ENCODE measurements at places on chromosomes 13 and 19.

DNA sequence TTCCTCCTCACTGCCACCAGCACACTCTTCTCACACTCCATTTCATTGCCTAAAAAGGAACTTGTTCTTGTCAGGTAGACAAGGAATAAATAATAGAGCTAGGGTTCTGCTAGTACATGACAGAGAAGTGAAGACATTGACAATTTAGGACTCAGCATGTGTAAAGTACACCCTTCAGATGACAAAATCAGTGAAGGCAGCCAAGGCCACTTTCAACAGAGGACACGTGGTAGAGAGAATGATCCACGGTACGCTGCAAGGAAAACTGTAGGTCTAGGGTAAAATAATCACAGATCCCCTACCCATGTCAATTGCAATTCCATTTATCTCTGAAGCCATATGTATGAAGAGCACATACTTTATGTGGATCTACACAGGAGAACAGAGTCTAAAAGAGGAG, 7.2 kb upstream of the SPATA13 start:
- no peak for DNase-seq

DNA sequence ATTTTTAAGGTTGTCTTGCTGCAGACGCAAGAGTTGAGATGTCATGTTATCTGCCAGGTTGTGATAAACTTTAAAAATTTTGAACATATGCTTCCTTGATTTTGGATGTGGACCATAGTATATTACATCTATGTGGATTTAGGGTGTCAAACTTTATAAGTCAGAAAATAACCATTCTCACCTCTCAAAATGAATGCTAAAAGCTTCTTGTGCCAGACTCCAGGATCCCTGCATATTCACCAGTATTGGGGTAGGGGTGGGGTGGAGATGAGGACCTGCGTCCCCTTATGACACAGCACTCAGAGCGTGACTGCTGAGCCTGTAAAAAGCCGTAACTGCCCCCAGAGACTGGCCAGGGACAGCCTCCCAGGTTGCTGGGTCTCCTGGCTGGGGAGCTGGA, 524.4 kb downstream of the LMO7 start:
- DNase-seq = no peak

DNA sequence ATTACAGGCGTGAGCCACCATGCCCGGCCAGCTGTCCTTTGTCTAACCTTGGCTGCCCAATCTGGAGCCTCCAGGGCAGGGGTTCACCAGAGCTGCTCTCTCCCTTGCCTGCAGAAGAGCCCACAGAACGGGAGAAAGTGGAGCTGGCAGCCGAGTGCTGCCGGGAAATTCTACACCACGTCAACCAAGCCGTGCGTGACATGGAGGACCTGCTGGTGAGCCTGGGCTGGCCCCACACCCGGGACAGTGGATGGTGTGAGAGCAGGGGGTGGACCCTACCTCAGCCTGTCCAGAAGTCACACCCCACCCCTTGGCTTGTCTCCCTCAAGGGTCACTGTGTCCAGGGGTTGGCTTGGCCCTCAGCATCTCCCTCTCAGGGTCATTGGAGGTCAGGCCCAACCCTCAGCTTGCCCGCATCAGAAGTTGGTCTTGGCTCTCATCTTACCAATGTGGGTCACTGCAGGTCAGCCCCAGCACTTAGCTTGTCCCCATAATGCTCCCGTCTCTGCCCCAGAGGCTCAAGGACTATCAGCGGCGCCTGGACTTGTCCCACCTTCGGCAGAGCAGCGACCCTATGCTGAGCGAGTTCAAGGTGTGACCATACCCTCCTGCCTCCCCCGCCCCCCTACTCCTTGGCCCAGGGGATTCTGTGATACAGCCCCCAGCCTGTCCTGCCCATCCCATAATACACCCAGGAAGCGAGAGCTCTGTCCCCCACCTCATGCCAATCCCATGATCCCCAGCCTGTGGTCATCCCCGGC, 20.4 kb downstream of the ARHGEF1 start:
- no peak for DNase-seq

- no peak for DNase-seq
Observed at GRCh38 chr19:28044477-28044876, 1168.5 kb downstream of the UQCRFS1 start.

DNA sequence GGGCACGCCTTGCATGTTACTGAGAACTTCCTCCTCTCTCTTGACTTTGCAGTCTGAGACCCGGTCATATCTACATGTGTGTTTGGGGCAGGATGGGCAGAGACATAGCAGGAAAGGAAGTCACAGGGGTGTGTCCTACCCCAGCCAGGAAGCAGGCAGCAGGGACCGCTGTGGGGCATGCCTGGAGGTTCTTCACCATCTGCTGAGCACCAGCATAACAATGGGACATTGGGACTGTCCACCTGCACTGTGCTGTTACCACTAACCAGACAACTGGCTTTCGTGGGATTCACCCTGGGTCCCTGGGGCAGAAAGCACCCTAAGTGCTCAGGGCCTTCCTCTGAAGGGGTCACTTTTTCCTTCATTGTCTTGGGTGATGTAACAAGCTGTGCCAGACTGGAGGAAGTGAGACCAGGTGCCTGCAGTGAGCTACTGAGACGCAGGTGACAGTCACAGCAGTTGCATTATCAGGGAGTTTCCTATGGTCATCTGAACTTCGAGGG, 2.6 kb upstream of the HAUS5 start:
- DNase-seq = no peak

- no peak for DNase-seq
Observed at GRCh38 chr13:107289540-107289939, 721.6 kb upstream of the ARGLU1 start.

- DNase-seq = no peak
Observed at GRCh38 chr19:43584484-43584883, 8.9 kb downstream of the PINLYP start.

GRCh38 chr19:41792513-41793413, 3.6 kb upstream of the CEACAM3 start:
- peak; percentile 24 for DNase-seq

DNA sequence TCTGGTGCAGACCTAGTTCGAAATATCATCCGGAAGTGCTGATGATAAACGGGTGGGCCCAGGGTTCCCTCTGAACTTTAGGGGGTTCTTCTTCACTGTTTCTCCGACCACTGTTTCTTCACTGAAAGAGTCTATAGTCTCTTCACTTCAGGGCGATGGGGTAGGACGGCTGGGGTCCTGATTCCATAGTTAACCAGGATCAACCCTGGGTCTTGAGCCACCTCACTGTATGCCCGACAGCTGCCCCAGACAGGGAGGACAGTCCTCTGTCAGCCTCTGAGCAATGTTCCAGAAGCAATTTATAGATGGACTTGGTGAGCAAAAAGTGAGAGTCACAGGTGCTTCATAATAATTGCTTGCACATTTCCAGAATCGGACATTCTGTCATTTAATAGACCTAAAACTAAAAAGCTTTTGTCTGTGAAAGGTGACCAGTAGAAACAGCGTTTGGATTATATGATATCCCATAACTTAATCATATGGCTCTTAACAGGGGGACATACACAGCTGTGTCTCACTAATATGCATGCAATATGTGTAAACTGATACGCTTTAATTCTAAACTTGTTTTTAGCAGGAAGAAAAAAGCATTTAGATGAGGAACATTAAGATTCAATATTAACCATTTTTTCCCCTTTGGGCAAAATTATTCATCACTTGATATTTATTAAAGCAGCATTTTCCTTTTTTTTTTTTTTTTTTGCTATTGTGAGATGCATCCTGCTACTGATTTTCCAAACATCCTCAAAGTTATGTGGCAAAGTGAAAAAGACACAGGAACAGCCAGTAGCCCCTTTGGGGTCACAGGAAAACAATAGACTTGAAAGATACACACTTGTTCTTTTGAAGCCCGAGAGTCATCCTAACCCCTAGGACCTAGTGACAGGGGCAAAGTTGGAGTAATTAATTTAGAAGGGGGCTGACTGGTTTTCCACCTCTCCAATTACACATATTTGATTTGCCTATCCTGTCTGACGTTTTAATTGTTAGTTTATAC, 277.0 kb downstream of the ZNF536 start:
- DNase-seq = no peak

DNA sequence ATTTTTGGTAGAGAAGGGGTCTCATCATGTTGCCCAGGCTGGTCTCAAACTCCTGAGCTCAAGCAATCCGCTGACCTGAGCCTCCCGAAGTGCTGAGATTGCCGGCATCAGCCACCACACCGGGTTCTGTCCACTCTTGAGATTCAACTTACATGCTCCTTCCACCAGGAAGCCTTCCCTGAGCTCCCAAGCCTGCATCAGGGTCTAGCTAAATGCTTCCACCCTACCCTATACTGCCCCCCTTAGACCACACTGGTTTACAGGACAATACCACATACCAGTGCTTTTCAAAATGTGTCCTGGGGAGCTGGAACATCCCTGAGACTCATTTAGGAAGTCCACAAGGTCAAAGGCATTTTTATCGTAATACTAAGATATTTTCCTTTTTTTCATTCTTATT, 15.1 kb upstream of the CACNG8 start:
- no peak for DNase-seq

DNA sequence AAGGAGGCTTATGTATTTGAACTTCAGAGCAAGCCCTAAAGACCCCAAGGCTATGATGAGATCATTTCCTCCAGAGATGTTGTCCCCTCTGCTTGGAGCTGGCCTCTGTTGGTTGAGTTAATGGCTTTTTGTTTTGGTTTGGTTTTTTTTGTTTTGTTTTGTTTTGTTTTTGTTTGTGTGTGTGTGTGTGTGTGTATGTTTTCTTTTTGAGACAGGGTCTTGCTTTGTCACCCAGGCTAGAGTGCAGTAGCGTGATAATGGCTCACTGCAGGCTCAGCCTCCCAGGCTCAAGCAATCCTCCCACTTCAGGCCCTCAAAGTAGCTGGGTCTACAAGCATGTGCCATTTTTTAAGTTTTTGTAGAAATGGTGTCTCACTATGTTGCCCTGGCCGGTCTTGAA, 1076.2 kb downstream of the UQCRFS1 start:
- DNase-seq = no peak

DNA sequence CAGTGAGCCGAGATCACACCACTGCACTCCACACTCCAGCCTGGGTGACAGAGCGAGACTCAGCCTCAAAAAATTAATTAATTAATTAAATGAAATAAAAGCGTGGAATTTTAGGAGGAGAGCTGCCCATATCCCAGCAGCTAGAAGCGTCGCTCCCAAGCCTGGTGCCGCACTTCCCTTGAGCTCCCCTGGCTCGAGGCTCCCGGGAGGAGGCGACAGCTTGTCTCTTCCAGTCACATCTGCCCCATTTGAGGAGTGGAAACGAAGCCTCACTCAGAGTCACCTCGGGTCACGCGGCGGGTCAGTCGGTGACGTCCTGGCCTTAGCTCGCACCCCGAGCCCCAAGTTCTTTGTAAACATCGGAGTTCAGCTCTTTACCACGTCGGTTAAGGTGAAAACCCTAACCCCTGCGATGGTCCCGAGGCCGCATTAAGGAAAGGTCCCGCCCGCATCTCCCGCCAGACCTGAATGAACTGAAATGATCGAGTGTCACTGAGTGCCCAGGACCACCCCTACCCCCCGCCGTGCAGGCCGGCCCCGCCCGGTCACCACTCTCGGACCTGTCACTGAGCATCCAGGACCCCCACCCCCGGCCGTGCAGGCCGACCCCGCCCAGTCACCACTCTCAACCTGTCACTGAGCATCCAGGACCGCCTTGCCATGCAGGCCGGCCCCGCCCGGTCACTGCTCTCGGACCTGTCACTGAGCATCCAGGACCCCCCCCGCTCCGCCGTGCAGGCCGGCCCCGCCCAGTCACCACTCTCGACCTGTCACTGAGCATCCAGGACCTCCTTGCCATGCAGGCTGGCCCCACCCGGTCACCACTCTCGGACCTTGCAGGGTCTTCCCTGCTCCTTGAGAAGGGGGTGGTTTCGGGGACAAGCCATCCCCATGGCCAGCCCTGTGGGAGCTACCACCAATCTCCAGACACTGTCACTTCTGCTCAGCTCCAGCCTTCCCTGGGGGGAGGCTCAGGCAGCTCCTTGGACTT, 176.9 kb downstream of the KDM4B start:
- DNase-seq = no peak

- no peak for DNase-seq
Observed at GRCh38 chr13:69545551-69545950, 562.1 kb upstream of the ATXN8OS start.

DNA sequence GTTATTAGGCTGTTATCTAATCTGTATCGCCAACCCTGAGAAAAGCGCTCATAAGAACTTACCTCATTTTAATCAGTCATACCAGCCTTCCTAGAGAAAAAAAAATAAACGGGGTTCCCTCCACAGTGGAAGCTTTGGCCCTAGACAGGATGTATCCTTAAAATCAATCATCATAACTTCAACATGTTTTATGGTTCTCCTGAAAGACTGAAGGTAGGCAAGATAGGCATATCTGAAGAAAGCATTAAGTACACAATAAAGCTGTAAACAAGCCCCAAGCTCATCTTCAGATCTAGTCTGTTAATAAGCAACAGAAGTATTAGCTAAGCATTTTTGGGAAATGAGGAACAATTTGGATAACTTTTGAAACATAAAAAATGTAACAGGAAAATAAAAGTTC, 18.7 kb upstream of the SERP2 start:
- no peak for DNase-seq

DNA sequence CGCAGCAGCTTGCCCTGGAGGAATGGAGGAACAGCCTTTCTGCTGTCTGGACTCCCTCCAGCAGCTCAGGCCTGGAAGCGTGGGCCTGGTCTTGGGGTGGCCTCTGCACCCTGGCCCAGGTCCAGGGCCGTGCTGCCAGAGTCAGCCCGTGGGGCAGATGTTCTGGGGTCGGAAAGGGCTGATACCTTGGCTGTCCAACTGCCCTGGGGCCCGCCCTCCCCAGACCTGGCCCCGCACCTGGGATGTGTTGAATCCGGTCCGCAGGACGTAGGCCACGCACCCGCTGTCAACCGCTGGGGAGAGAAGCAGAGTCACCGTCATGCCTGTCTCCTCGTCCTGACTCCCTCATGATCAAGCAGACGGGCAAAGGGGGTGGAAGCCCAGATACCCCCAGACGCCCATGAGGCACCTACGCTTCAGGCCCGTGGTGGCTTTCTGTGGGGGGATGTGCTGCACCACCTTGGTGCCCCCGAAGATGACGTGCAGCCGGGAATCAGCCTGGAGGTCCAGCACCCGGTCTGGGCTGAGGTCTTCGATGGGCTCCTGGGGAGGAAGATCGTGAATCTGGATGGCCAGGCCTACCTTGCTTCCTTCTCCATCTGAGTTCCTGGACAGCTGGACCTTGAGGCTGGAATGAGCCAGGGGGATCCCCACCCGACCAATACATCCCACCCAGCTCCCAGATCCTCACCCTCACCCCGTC, 7.7 kb downstream of the ATP13A1 start:
- no peak for DNase-seq

GRCh38 chr13:75724752-75725517, 88.8 kb downstream of the LMO7 start:
- no peak for DNase-seq

- no peak for DNase-seq
Observed at GRCh38 chr13:89029062-89029461, 1357.9 kb downstream of the SLITRK5 start.

GRCh38 chr13:113053376-113053775, 52.2 kb upstream of the F7 start:
- no peak for DNase-seq

Data from stimulated activated CD8-positive, alpha-beta memory T cell treated with anti-CD3 and anti-CD28 coated beads, Interleukin-2, amount 100 ng/mL, for 1 hour (primary cell).